Stimulated activated CD4-positive, alpha-beta T cell treated with anti-CD3 and anti-CD28 coated beads, Interleukin-15, amount 100 ng/mL, for 24 hours (primary cell): ENCODE measurements at places on chromosomes 4 and X.

DNA sequence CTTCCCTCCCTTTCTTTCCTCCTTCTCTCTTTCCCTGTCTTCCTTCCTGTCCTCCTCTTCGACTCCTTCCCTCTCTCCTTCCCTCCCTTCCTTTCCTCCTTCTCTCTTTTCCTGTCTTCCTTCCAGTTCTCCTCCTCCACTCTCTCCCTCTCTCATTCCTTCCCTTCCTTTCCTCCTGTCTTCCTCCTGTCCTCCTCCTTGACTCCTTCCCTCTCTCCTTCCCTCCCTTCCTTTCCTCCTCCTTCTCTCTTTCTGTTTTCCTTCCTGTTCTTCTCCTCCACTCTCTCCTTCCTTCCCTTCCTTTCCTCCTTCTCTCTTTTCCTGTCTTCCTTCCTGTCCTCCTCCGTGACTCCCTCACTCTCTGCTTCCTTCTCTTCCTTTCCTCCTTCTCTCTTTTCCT, 5.3 kb upstream of the PUDP start:
- DNase-seq, result no peak

DNA sequence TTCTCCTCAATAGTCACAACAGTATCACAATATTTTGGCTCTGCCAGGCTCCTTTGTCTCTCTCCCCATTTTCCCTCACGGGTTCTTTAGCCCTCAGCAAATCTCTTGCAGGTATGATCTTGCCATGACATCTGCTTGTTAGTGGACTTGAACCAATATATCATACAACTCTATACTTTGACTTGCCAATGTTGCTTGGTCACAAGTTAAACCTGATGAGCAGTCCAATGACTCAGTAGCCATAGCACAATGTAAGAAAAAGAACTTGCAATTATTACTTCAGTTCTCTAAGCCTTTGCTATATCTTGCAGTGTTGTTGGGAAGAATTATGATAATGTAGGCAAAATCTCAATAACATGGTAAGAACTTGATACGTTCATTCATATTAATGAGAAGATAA, 174.6 kb upstream of the NRK start:
- no peak for DNase-seq

DNA sequence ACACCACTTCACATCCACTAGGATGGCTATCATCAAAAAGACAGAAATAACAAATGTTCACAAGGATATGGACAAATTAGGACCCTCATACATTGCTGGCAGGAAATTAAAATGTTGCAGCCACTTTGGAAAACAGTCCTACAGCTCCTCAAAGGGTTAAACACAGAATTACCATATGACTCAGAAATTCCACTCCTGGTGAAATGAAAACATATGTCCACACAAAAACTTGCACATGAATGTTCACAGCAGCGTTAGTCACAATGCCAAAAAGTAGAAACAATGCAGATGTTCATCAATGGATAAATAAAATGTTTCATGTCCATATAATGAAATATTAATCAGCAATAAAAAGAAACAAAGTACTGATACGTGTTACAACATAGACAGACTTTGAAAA, 15.1 kb downstream of the S100G start:
- no peak for DNase-seq

DNA sequence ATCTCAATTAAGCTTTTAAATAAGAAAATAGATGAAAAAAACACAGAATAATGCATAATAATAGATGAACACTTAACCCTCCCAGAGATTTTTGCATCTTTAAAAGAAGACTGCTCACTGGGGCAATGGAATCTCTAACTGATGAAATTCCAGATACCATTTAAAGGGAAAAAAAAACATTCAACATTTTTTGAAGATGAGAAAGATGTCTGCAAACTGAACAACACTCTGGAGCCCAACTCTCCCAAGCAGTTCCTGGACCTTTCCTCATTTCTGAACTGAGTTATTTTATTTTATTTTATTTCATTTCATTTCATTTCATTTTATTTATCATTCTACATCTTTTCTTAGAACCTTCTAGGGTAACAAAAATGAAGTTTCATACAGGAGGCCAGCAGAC, 90.7 kb downstream of the CORIN start:
- no peak for DNase-seq

GRCh38 chr4:101136373-101137370, 210.7 kb downstream of the PPP3CA start:
- DNase-seq, result no peak

DNA sequence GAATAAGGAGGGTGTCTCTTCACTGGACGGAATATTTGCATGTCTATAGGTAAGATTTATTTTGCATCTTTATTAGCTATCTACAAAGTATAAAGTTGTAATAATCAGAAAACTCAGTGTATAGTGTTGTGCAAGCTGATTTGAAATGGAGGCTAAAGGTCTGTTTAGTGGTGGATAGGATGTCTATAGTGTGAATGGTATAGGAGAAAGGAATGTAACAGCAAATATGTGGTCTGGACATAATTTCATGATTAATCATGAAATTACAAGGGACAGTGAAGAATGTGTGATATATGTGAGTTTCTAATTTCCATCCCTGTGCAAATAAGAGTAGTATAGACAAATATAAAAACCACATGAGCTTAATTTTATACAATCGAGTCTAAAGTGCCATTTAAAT, 79.3 kb upstream of the CAMK2D start:
- DNase-seq, result no peak

DNA sequence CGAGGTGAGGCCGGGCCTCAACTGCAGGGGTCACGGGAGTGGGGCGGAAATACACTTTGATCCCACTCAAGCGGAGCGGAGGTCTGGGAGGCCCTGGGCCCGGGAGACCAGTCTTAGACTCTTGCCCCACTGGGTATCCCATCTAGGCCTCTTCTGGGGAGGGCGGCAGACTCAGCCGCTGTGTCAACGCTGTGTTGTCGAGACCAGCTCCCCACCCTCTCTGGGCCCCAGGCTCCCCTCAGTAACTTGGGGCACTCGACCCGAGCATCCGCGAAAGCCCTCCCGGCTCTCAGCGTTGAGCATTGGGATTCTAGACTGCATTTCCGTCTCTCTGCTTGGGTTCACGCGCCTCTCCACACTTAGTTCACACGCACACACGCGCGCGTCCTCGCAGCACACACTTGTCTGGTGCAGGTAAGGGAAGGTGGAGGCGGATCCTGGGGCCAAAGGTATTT, 1.7 kb downstream of the NKX3-2 start:
- no peak for DNase-seq

GRCh38 chrX:50874876-50875275, 35.7 kb upstream of the BMP15 start:
- no peak for DNase-seq
